ENCODE measurements at places on chromosomes 4 and X.

GRCh38 chr4:182567119-182567518, 323.9 kb downstream of the TENM3 start:
- DNase-seq = no peak

DNA sequence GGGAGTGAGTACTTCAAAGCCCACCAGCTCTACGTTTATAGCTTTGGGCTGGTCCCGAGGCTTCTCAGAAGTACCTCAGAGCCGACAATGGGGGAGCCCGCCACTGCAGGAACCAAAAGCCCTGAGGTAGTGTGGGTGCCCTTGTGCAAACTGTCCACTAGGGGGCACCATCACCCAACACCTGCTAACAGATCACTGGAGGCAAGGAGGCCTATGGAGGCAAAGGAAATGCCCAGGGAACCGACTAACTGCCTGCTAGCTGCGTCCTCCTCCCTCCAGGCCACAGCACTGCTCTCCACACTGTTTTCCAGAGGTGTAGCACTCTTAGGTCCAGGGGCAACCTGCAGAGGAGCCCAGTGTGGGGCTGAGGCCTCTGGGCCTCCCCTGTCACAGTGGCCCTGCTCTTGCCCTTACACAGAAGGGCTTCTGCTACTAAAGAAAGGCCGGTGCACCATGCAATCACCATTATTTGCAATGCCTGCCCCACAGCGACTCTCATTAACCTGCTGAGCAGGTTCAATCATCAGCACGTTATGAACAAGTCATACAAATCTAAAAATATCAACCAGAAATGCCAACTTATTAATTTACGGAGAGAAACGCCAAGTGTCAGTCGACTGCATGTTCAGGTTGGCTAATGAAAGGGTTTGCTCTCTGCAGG, 159.1 kb downstream of the NSUN7 start:
- peak; percentile 77 for DNase-seq

DNA sequence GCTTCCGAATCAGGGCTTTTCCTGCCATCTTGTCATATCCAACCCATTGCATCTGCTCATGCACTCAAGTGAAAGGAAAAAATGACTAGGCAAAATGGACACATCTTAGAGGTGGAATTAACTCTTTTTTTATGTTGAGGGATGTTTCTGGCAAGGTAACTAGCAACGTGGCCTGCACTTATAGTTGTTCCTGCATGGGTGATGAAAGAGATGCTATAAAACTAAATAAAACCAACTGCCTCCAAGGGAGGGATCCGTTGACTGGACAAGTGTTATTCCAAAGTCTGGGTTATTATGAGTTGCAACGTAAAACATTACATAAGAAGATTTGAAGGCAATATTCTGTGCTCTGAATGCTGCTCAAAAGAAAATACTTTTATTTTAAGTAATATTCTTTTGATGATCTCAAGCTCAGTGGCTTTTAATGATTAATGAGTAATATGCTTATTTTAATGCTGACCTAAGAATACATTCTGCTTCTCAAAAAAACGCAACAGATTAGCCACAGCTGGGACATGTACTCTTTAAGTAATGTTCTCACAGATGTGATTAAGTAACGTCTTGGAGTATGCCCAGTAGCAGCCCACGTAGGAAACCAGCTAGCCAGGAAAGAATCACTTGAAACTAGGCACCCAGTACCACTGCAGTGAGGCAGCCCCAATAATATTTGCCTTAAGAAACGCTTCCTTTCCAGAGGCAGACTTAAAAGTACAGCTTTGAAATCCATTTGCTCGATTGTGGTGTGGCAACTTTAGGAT, 27.4 kb downstream of the KLF3 start:
- DNase-seq = no peak

DNA sequence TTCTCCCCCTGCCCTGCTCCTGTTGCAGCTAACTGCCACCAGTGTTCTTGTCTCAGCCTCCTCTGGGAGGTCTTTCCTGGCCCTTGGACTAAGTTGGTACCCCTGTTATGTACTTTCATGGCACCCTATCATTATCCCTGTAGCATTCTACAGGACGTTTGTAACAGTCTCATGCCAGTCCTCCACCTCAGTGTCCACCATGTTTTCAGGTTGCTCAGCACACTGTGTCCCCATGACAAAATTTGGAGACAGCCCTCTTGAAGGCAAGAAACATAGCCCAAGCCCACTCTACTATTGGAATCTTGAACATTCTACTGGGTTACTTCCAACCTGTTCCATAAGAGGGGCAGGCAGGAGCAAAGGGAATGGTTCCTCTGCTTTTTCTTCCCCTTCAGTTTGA, 194.4 kb upstream of the ANXA3 start:
- DNase-seq = no peak

GRCh38 chr4:145326491-145326890, 146.1 kb upstream of the OTUD4 start:
- DNase-seq = no peak

- no peak for DNase-seq
These were observed 136.8 kb downstream of the ADGRL3 start for GRCh38 chr4:61336916-61337315.

- DNase-seq = peak; percentile 36
These were observed 57.7 kb upstream of the PASD1 start for GRCh38 chrX:151505796-151506195.

DNA sequence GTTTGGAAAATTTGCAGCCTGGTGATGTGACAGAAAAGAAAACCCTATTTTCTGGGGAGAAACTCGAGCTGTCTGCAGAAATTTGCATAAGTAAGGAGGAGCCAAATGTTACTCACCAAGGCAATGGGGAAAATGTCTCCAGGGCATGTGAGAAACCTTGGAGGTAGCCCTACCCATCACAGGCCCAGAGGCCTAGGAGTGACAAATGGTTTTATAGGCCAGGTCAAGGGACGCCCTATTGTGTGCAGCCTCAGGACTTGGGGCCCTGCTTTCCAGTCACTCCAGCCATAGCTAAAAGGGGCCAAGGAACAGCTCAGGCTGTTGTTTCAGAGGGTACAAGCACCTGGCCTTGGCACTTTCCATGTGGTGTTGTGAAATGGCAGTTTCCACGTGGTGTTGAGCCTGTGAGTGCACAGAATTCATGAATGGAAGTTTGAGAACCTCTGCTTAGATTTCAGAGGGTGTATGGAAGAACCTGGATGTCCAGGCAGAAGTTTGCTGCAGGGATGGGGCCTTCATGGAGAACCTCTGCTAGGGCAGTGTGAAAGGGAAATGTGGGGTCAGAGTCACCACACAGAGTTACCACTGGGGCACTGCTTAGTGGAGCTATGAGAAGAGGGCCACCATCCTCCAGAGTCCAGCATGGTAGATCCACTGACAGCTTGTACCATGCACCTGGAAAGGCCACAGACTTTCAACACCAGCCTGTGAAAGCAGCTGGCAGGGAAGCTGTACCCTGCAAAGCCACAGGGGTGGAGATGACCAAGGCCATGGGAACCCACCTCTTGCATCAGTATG, 637.6 kb upstream of the EPHA5 start:
- DNase-seq = no peak

GRCh38 chrX:107574711-107575110, 53.6 kb upstream of the PRPS1 start:
- no peak for DNase-seq

GRCh38 chr4:116058129-116058528, 944.7 kb upstream of the NDST4 start:
- no peak for DNase-seq

DNA sequence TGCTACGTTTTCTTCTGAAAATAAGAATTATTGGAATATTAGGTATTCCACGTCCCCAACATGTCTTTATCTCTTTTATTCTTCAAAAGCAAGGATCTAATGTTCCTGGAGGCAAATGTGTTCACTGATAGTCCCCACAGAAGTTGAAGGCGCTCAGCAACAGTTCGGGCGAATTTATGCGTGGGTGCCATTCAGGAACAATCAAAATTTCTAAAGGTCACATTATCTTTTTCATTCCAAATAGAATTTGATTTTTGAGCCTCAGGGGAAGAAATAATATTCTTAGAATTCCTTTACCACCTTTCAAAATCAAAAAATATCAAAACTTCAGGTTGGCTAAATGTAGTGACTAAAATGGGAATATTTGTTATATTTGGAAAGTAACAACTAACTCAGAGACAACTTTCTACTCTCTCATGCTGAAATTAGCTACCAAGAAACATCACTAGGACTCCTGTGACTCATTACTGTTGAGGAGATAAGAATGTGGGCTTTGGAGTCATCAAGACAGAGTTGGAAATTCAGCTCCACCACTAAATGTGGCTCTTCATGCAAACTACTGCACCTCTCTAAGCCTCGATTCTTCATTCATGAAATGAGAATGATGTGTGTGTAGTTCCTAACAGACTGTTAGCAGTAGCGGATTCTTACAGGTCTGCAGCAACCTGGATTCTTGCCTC, 72.3 kb upstream of the KIT start:
- DNase-seq = peak; percentile 56

- DNase-seq = no peak
These were observed 112.4 kb downstream of the PTTG2 start for GRCh38 chr4:38072578-38072977.

DNA sequence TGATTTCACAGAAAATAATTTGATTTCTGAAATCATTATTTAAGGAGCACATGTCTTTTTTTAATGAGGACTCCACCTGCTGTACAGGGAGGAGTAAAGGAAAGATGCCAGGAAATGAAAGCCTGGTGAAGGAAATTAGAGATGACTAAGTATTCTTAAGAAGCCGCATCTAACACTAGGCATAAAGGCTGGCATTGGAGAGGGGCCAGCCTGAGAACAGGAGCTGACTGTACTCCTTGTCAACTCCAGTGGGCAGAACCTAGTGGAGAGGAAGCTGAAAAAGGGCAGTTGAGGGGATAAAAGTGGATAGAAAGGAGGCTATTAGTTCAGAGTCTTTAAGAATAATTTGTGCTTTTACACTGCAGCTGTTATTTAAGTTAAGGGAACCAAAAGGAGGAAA, 393.0 kb downstream of the PPP1R2C start:
- no peak for DNase-seq

GRCh38 chr4:158203436-158203835, 6.8 kb upstream of the TMEM144 start:
- DNase-seq = no peak

- DNase-seq = no peak
These were observed 1.7 kb upstream of the CENPC start for GRCh38 chr4:67546971-67547370.

GRCh38 chr4:42816880-42817400, 75.6 kb upstream of the GRXCR1 start:
- no peak for DNase-seq

GRCh38 chr4:105248613-105249012, 101.9 kb downstream of the TET2 start:
- no peak for DNase-seq

GRCh38 chrX:15059474-15059873, 186.3 kb downstream of the MOSPD2 start:
- no peak for DNase-seq

GRCh38 chr4:167578906-167579305, 344.6 kb upstream of the SPOCK3 start:
- DNase-seq = peak; percentile 2

- no peak for DNase-seq
These were observed 544.8 kb upstream of the DIPK2B start for GRCh38 chrX:45745479-45745878.

DNA sequence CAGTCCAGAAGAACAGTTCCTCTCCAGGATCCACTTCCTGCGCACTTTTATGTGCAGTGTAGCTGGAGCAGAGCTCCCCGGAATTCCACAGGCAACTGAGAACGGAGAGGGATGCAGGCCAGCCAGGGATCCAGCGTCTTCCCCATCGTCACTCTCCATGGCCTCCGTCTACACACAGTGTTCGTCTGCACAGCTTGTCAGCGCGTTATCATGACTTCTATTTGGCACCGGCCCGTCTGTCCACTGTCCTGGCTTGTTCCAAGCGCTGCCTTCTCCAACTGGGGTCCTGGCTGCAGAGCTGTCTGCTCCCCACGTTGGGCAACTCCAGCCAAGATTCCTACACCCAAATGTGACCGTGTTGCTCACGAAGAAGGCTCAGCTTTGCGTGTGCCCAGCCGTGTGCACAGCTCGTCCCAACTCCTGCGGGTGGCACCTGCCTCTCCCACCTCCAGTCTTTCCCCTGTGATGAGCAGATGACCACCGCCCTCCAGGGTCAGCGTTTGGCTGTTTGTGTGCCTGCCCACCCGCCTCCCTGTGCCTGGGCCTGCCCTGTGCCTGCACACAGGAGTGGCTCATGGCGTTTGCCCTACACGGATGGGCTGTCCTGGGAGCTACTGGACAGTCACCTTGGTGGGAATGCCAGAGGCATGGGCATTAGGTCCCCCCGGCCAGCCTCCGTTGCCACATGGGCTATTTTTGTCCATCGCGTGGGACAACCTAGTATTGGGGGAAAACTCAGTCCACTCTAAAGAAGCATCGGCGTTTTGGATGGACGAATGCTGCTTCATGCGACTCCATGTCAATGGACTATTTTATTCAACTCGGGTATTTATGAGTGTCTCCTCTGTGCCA, 2.2 kb upstream of the CTBP1 start:
- no peak for DNase-seq

GRCh38 chrX:18961686-18962085, 22.2 kb downstream of the PHKA2 start:
- no peak for DNase-seq

DNA sequence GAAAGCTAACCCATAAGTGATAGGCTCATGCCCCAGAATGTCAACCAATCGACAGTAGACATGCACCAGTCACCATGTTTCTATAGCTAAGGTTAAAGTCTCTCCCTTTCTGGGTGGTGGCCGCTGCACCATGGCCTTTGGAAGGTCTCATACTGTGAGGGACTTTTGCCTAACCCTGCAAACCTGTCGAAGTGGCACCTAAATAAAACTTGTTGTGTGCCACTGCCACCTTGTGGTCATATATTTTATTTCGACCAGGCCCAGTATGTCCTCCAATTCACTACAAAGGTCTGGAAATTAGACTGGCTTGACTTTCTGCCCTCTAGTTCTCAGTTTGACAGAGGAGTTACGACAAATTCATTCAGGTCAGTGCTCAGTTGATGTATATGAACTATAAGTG, 163.1 kb downstream of the SMARCA1 start:
- DNase-seq = peak; percentile 55

- no peak for DNase-seq
These were observed 145.1 kb downstream of the PRDM5 start for GRCh38 chr4:120777459-120777858.

DNA sequence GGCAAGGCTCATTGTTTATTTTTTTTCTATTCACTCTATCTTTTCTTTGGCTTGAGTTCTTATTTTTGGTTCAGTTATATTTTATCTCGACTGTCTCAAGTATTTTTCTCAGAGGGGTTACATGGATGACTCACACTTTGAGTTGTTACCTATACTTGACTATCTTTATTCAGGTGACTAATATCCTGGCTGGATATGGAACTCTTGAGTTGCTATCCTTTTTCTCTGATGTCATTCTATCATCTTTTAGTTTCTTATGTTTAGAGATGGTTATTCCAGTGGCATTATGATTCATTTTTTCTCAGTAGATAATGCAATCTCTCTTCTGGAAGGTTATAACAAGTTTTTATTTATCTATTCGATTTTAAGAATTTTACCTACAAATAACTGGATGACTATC, 117.9 kb downstream of the COX18 start:
- DNase-seq = no peak

DNA sequence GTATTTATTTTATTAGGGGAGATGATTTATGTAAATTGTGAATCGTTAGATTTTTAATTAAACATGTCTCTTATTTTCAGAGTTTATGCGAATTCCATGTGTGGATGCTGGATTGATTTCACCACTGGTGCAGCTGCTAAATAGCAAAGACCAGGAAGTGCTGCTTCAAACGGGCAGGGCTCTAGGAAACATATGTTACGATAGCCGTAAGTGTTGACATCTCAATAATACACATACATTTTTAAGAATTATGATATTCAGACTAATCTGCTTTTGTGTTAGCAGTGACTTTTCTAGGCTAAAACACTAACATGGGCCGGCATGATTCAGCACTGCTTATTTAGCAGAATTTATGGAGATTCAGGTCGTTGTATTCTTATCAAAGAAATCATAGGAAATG, 91.2 kb downstream of the RAP1GDS1 start:
- no peak for DNase-seq

Data from erythroblast (primary cell).